ENCODE measurements at places on chromosomes 16 and 17.

DNA sequence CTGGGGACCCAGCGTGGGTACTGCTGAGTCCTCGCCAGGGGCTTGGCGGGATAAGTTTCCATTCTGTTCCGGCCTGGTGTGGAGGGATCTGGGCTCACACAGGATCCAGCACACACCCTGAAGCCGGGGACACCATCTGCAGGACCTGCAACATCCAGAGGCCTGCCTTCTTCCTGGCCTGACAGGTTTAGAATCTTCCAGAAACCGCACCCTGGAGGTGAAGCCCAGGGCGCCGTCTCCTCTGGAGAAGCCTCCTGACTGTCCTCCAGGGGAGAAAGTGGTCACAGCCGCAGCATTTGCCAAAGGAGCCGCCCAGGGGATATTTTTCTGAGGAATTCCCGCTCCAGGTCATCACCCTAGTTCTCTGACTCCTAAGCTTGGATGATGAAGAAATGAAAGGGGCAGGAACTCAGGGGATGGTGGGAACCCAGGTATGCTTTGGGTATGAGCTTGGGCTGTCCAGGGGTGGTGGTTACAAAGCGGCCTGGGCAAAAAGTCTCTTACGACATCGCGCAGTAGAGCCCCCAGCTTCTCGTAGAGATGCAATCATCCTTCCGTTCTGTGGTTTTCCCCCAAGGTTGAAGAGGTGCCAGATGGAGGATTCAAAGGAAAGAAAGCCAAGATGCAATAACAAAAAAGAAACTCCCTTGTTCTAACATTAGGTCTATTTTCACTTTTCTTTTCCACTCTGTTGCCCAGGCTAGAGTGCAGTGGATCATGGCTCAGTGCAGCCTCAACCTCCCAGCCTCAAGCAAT lies 9.1 kb upstream of the CRISPLD2 start:
- DNase-seq: peak; percentile 32

DNA sequence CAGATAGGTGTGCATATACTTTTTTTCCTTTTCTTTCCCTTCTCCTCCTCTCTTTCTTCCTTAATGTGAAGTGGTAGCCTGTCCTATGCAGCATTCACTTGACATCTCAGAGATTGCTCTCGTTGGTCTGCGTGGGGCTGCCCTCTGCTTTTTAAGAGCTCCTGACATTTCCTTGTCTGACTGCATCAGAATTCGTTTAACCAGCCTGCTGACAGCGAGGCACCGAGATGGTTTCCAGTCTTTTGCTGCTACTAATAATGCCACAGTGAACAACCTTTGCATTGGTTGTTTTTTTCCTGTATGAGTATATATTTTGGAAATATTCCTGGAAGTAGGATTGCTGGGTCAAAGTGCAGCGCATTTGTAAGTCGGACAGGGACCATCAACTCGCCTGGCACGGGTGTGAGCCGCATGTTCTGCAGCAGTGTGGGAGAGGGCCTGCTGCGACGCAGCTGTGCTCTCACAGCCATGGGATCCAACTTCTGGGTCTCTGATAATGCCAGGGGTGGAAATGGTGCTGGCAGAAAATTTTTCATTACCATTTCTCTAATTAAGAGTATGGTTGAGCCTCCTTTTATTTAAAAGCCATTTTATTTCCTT lies 154.3 kb downstream of the SNX29 start:
- DNase-seq: no peak

- DNase-seq: no peak
Observed at GRCh38 chr17:81033535-81034167, 1.3 kb upstream of the BAIAP2 start.

GRCh38 chr17:27846042-27846655 lies 45.8 kb upstream of the NOS2 start:
- DNase-seq: peak; percentile 53

DNA sequence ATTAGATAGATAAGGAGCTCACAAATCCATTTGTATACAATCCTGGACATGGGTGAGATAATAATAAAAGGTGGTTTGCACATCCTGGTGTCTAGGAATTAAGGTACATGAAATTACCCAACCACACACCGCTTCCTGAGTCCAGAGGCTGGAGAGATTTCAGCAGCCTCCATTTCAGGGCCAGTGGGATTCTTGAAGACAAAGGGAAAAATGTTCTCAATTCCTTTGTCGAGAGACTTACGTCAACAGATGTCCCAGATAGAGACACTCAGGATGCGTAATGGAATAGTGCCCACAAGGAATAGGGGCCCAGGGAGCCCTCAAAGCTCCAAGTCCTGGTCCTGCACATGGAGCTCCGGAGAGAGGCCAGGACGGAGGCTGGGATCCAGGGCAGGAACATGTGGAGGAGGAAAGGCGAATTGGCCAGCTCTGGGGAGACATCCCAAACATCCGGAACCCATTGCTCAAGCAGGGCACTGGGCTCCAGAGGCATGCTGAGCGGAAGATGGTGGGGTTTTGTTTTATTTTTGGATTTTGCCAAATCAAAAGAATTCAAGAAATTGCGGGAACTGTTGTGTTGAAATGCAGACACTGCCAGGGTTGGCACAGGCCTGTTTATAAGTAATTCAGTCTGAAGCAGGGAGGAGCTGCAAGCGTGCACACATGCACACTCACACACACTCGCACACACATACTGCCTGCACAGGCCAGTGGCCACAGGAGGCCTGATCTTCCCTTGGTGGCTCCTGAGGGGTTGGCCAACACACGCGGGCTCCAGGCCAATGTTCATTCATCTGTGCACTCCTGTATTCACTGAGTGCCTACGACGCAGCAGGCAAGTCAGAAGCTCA lies 97.2 kb downstream of the NOG start:
- DNase-seq: no peak

GRCh38 chr16:74756203-74756602 lies 18.4 kb downstream of the FA2H start:
- no peak for DNase-seq

GRCh38 chr17:54795046-54795445 lies 105.6 kb upstream of the TOM1L1 start:
- DNase-seq: no peak
